Bronchial epithelial cell (primary cell): ENCODE measurements at places on chromosomes 12 and 14.

GRCh38 chr14:87840906-87841305 lies 152.1 kb downstream of the GALC start:
- DNase-seq = no peak

- DNase-seq = no peak
Measured at GRCh38 chr12:13725049-13725448, 256.4 kb downstream of the GRIN2B start.

- peak; percentile 97 for DNase-seq
Measured at GRCh38 chr14:59306775-59307174, 118.3 kb downstream of the DAAM1 start.

GRCh38 chr12:111178181-111179081 lies 190.5 kb downstream of the PHETA1 start:
- no peak for DNase-seq

DNA sequence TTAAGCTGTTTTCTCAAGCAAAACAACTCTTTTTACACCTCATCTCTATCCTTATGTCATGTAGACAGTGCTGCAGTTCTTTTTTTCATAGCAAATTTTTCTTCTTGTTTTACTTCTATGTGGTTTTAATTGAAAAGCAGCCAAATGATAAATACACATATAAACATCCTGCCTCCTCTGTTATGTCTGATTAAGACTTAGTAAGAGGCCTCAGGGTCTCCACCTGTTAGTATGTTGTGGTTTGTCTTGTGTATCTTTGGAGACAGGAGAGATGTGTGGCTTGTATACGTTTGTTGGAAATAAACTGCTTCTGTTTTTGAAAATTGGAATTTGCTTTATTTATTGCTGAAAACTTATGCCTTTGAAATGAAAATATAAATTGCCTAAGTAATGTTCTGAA lies 32.0 kb downstream of the PEX5 start:
- peak; percentile 58 for DNase-seq

DNA sequence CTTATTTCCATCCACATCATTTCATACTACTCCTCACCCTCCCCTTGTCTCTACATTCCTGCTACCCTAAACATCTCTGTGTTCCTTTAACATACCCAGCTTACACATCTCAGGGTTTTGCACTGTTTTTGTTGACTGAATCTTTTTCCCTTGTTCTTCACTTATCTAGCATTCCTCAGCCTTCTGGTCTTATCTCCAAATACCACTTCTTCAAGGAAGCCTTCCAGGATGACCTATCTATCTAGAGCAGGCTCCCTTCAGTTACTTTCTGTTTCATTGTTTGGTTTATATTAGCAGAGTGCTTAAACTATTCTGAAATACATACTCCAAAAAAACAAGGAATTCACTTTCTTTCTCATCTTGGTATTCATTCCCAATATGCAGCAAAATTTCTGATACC lies 353.1 kb downstream of the NAV3 start:
- DNase-seq = no peak

DNA sequence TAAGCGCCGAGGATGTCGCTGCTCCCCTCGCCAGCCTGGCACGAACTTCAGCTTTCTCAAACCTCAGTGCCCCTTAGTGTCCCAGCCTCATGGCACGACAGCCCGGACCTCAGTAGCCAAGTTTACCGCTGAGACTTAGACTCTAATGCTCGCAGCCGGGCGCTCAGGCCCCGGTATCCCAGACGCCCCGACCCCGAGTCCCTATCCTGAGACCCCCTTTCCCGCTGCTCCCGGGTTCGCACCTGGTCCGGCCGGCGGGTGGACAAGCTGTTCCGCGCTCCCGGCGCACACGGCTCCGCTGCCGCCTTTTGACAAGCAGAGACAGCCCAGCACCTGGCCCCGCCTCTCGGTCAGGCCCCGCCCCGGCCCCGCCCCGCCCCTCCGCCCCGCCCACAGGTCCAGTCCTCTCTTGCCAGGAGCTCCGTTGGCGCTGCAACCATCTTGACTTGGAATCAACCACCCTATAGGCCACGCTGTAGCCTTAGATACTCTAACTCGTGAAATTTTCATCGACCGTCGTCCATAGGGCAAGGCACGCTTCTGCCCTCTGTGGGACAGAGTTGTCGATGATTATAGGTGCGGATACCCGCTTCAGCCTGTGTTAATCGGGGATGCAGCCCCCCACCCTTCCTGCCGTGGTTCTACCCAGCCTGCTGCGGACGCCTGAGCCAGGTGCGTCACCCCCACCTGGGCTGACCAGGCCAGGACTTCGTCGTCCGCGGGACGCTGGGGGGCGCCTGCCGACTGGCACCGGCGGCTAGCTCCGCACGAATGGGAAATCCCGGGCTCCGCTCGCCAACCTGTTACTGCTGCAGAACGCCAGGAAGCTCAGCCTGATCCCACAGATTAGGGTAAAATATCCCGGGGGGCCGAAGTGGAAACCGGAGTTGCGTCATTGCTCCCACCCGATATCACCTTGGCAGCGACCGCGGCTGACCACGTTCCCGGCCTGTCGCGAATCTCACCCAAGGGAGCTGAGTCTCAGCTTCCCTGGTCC lies at the start of gene VDR:
TSS of gene VDR (minus strand) at position 282 of the 997 bp plus-strand sequence. CDS start 25,881 bp downstream, outside the sequence.
- DNase-seq = peak; percentile 81

DNA sequence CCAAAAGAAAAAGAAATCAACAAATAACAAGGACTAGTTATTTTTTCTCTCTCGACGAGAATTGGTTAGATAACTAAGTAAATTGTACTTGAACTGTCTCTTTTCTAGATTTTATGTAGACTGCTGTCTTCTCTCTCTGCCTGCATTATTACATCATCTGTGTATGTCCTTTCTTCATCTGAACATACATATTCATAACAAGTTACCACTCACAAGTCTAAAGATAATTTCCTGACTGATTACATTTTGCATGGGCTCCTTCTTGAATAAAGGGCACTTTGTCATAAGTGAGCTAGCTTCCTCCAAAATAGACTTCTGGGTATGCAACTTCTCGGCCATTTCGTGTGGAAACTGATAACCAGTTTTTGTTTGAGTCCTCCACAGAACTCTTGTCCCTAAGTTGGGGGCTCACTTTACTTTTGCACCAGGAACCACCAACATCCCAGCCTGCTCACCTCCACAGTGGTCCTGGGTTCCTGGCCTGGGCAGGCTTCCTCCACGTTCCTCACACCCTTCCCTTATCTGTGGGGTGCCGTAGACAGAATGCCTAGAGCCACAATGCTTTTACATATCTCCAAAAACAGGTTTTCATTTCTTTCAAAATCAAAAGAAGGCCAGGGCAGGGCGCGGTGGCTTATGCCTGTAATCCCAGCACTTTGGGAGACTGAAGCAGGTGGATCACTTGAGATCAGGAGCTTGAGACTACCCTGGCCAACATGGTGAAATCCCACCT lies 6.2 kb upstream of the DDX47 start:
- DNase-seq = no peak

GRCh38 chr12:10392394-10392930 lies 2.6 kb upstream of the KLRK1 start:
- peak; percentile 94 for DNase-seq

GRCh38 chr14:21057803-21058675 lies at the start of gene RNASE8:
Gene RNASE8, plus strand, starts transcription at chr14:21057822. Its CDS starts 71 bp downstream, at chr14:21057893.
- peak; percentile 46 for DNase-seq

GRCh38 chr14:29681316-29681715 lies 246.3 kb downstream of the PRKD1 start:
- peak; percentile 7 for DNase-seq

DNA sequence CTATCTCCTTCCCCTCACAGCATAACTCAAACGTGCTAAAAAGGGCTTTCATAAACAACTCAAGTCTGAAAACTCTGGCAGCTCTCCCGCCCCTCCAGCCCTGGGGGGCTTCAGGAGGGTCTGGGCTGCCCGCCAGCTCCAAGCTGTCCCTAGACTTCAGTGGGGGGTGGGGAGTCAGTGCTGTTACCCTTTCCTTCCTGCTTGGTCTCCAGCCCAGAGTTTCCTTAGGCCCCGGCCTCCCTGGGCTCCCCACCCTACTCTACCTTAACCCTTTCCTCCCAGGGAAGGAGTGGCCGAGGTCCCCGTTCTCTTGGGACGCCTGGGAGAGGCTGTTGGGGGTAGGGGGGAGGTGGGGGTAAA lies 530 bp upstream of the NYNRIN start:
- DNase-seq = no peak

DNA sequence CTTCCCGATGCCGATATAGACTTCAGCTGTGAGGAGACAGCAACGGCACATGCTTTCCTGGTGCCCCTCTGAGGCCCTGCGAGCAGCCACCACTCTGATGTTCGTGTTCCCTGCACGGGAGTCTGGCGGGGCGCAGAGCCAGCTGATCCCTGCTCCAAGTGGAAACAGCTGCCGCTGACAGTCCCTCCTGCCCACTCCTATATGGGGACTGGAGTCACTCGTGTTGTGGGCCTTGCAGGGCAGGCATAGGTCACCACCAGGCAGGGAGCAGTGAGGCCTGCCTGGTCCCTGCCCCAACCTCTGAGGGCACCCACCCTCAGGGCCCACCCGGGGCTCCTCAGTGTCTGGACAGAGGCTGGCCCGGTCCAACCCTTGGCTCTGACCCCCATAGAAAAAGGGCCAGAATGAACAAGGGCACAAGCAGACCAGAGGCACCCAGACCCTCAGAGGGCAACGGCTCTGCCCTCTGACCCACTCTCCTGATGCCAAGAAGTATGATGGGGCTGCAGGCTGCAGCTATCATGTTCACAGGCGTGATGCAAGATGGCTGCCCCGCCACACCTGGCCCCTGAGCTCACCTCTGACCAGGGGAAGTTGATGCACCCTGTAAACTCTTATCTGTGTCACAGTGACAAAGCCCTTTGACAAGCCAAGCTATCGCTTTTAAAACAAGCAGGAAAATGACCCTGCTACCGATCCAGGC lies 181.6 kb downstream of the CALM1 start:
- DNase-seq = no peak

DNA sequence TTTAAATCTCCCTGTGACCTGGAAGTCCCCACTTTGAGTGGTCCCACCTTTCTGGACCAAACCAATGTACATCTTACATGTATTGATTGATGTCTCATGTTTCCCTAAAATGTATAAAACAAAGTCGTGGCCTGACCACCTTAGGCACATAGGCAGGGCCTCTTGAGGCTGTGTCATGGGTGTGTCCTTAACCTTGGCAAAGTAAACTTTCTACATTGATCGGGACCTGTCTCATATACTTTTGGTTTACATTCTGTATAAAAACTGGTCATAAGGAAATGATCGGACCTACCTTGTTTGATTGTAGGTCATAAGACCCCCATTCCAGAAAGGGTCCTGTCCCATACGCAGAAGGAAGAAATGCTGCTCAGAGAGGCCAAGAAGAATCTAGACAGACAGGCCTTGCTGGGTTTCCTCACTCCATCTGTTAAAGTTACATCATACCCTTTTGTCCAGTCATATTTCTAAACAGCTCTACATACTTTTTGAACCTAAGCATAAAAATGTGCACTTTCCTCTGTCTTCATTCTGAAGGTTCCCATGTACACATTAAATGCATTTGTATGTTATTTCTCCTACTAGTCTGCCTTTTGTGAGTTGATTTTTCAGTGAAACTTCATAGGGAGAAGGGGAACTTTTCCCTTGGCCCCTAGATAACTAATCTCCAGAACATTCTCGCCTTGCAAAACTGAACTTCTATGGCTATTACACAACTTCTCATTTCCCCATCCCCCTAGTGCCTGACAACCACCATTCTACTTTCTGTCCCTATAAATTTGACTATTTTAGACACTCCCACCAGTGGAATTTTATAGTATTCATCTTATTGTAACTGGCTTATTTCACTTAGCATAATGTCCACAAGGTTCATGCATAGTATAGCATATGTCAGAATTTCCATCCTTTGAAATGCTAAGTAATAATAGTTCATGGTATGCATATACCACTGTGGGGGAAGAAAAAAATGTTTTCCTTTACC lies 30.2 kb upstream of the CPM start:
- peak; percentile 58 for DNase-seq
